ENCODE measurements at places on chromosomes 12 and 14.

DNA sequence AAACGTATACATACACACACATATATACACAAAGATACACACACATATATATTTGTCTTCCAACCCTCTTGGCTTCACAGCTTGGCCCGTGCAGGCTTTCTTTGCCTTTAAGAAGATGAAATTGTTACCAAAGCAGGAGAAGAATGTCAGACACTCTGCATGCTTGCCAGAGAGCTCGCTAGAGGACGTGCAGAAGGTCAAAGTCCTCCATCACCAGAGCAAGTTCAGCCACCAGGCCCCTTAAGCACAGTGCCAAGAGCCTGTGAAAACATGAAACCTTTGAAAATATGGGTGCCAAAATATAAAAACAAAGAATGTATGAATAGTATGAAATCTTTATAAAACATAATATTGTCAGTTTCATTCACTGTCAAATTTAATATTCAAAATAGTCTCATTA lies 14.9 kb upstream of the MCRS1 start:
- no peak for DNase-seq

DNA sequence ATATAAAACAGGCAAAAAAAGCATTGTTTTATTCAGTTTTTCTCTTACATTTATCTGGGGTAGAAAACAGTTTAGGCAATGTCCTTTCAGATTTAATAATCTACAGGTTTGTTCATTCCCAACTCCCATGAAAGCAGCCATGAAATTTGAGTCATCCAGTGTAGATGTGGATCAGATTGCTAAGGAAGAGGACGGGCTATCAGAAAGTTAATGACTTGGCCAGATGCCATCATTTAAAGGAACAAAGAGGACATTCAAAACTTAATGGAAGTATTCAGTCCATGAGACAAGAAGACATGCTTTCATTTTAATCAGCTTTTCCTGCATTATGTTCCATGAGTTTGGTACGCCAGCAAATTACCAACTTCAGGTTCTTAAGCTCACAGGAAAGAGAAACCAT lies 31.1 kb upstream of the POC1B start:
- no peak for DNase-seq

GRCh38 chr12:121970581-121971300 lies 50.9 kb upstream of the BCL7A start:
- DNase-seq: no peak

GRCh38 chr12:88362439-88362838 lies 217.8 kb downstream of the KITLG start:
- no peak for DNase-seq
